ENCODE measurements at places on chromosomes 11 and 22. TPM values are rescaled to one million over a fixed set of nuclear protein-coding genes. Genes with fewer than 3 reads are reported as not detected.

CLCF1 gene
- 0.89 TPM for total RNA-seq

KRTAP5-2 gene
- not detected for total RNA-seq

GUCD1 gene
- total RNA-seq, result 137 TPM

HTR3A gene
- not detected for total RNA-seq

SPTY2D1 gene
- 30.5 TPM for total RNA-seq

CABP4 gene
- total RNA-seq, result 2.8 TPM

RGL4 gene
- 49.7 TPM for total RNA-seq

ATL3 gene
- 14.5 TPM for total RNA-seq

MMP8 gene
- total RNA-seq, result not detected

CCND1 gene
- 0.39 TPM for total RNA-seq

ZNF214 gene
- not detected for total RNA-seq

CEP57 gene
- total RNA-seq, result 117 TPM

APOA1 gene
- not detected for total RNA-seq

HMOX1 gene
- total RNA-seq, result 0.48 TPM

FADS1 gene
- 16.1 TPM for total RNA-seq

SERPING1 gene
- total RNA-seq, result 1.6 TPM

LRRC56 gene
- 2.8 TPM for total RNA-seq

JOSD1 gene
- 70.0 TPM for total RNA-seq

C22orf42 gene
- not detected for total RNA-seq

KCNJ11 gene
- not detected for total RNA-seq

NUCB2 gene
- 49.4 TPM for total RNA-seq

CHRNA10 gene
- 0.57 TPM for total RNA-seq

APOL4 gene
- 0.18 TPM for total RNA-seq

ARHGAP20 gene
- 0.08 TPM for total RNA-seq

FDXACB1 gene
- 4.9 TPM for total RNA-seq

SLC15A3 gene
- 5.9 TPM for total RNA-seq

PIK3IP1 gene
- total RNA-seq, result 20.8 TPM

ACTN3 gene
- 0.57 TPM for total RNA-seq

MS4A3 gene
- not detected for total RNA-seq

OR5A1 gene
- not detected for total RNA-seq

GTSE1 gene
- 53.1 TPM for total RNA-seq

C22orf31 gene
- total RNA-seq, result not detected

SLC22A6 gene
- not detected for total RNA-seq

CECR2 gene
- not detected for total RNA-seq

PIWIL4 gene
- total RNA-seq, result 0.16 TPM

HORMAD2 gene
- not detected for total RNA-seq

MICALL1 gene
- 13.9 TPM for total RNA-seq

PRRG4 gene
- 0.32 TPM for total RNA-seq

KLHDC7B gene
- total RNA-seq, result 2.6 TPM

PARVG gene
- total RNA-seq, result 85.1 TPM

B4GALNT4 gene
- total RNA-seq, result 6.6 TPM

DRICH1 gene
- 0.19 TPM for total RNA-seq

NRGN gene
- total RNA-seq, result 12.2 TPM

IL18BP gene
- 13.8 TPM for total RNA-seq

NOL12 gene
- 42.1 TPM for total RNA-seq

DGAT2 gene
- 1.1 TPM for total RNA-seq

RAB30 gene
- 8.7 TPM for total RNA-seq

TECTA gene
- total RNA-seq, result 0.20 TPM

TIMP3 gene
- total RNA-seq, result not detected

OR2AG1 gene
- not detected for total RNA-seq

BAIAP2L2 gene
- total RNA-seq, result 1.3 TPM

BACE1 gene
- total RNA-seq, result 0.11 TPM

DYNC2H1 gene
- total RNA-seq, result 2.2 TPM

ST14 gene
- total RNA-seq, result 0.10 TPM

TTC36 gene
- 0.52 TPM for total RNA-seq

MADD gene
- total RNA-seq, result 140 TPM

MYO18B gene
- 0.98 TPM for total RNA-seq

All from activated naive CD4-positive, alpha-beta T cell treated with anti-CD3 and anti-CD28 coated beads, Interleukin-2, amount 50 U/mL, for 72 hours (primary cell).